ENCODE measurements at places on chromosomes 2 and 18.

- DNase-seq = no peak
Observed at GRCh38 chr2:197877038-197877437, 72.6 kb downstream of the PLCL1 start.

DNA sequence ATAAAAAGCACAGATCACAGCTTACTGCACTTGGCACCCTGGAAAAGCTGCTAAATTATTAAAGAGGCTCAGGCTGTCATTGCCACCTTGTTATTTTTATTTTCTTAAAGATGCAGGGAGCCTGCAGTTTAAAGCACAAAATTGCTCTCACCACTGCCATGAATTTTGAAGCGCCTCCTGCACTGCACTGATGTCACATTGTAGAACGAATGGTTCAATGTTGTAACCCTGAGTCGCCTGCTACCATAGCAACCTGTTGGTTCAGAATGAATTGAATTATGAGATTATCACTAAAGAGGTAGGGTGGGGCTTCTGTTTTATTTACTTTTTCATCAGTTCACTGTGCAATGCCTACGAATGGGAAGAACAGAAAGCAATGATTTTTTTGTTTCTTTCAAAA, 16.5 kb downstream of the SCG2 start:
- DNase-seq = peak; percentile 83

GRCh38 chr2:88236666-88237065, 66.5 kb downstream of the THNSL2 start:
- DNase-seq = no peak

DNA sequence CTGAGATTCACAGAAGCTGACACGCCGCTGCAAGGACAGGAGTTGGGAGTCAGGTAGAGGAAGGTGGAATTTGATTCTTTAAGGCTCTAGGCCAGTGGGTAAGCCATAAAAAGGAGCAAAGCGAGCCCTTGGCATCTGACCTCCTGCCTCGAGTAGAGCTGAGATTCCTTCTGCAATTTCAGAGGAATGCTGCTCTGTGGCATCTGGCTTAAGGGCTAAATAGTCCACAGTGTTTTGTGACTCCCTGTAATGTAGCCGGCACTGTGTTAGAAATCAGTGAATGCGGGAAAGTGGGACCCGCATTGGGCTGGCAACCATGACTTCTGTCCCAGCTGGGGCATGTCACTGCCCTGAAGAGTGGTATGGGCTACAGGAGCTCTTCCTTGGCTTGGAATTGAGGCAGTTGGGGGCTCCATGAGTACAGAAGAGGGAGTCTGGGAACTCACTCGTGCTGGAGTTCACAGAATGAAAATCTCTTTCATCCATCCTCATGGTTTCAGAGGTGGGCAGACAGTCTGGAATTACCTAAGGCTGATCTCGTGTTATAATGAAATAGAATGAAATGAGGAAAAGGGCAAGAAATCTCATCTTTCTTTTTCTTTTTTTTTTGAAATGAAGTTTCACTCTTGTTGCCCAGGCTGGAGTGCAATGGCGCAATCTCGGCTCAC, 12.7 kb upstream of the MYCN start:
- DNase-seq = no peak

GRCh38 chr2:215791481-215791937, 221.8 kb downstream of the MREG start:
- no peak for DNase-seq

- DNase-seq = no peak
Observed at GRCh38 chr2:79729532-79729931, 216.7 kb downstream of the CTNNA2 start.

Data from mesenchymal stem cell (in vitro differentiated cells and primary cell).